Brain pericyte (primary cell): ENCODE measurements at places on chromosomes 11 and 22.

DNA sequence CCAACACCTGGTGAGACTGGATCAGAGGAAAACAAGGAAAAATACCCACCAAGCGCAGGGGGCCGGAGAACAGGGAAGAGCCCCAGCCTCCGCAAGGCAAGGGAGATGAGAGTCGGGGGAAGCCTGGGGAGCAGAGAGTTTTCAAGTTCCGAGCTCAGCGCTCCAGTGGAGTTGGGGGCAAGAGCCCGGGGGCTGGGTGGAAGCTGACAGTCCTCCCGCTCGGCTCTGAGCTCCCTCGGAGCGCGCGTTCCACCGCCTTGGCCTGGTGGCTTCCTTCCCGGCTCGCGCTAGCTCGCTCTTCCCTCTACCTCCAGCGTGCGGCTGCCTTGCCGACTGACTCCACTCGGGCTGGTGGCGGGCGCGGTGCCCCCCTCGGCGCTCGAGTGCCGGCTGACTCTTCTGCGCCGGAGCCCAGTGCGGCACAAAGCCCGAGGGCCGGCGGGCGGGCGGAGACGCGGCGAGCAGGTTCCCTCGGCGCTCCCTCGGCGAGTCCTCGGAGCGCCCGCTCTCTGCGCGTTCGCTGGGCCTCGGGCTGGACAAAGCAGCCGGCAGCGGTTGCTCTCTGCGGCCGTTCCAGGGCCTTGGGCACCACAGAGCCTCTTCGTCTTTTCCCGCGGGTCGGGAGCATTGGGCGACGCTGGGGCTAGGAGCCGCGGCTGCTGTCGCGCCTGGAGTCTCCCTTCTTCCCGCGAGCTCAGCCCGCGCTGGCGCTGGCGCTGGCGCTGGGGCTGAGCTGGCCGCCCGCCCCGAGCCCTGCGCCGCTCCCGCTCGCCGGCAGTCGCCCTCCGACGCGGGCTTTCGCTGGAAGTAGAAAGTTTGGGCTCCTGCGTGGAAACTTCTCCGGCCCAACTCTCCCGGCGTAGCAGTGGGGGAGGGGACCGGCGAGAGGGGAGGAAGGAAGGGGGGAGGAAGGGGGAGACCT lies 1.0 kb downstream of the PAX6 start:
- no peak for DNase-seq

DNA sequence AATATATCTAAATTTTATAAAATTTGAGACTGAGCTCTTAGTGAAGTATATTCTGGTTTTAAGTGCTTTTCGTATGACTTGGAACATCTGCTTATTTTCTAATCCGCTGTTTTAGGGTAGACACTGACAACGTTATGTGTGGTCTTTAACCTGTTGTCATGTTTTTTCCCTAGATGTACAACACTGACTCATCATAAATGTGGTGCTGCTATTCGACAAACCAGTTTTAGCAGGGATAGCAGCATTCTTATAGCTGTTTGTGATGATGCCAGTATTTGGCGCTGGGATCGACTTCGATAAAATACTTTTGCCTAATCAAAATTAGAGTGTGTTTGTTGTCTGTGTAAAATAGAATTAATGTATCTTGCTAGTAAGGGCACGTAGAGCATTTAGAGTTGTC lies 23.8 kb upstream of the HIKESHI start:
- no peak for DNase-seq

DNA sequence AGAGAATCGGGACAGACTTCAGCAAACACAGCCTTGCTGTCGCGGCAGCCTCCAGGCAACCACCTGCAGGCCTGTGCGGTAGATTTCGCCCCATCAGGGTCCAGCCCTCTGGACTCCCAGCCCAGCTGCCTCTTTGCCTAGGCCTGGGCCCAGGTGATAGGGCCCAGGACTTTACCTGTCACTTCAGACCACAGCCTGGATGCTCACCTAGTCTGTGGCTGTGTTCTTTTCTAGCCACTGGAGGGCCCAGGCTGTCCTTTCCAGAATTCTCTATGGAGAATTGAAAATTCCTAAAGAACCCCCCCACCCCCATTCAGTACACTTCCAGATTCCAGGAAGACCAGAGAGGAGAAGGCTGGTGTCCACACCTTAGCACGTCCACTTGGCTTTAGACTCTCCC lies 30.6 kb upstream of the RAB1B start:
- DNase-seq: no peak

- no peak for DNase-seq
These were observed 1.0 kb upstream of the MAPK12 start for GRCh38 chr22:50262460-50262911.

DNA sequence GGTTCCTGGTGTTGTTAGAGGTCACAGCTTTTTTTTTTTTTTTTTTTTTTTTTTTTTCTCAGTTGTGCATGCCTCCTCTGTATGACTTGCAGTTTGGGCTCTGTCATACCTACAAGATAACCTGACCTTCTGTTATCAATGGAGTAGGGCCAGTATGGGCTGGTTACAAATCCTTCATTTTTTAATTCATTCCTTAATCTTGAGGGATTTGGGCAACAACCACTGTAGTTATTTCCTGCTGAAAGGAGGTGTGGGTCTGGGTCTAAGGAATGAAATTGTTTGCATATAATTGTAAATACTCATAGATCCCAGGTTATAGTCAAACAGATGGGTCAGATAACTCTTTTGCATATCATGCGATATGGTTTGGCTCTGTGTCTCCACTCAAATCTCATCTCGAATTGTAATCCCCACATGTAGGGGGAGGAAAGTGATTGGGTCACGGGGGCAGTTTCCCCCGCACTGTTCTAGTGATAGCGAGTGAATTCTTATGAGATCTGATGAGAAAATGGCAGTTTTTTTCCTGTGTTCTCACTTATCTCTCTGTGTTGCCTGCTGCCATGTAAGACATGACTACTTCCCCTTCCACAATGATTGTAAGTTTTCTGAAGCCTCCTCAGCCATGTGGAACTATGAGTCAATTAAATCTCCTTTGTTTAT lies 14.1 kb upstream of the GLYAT start:
- no peak for DNase-seq

GRCh38 chr22:19871845-19872778 lies 17.4 kb upstream of the GNB1L start:
- no peak for DNase-seq

DNA sequence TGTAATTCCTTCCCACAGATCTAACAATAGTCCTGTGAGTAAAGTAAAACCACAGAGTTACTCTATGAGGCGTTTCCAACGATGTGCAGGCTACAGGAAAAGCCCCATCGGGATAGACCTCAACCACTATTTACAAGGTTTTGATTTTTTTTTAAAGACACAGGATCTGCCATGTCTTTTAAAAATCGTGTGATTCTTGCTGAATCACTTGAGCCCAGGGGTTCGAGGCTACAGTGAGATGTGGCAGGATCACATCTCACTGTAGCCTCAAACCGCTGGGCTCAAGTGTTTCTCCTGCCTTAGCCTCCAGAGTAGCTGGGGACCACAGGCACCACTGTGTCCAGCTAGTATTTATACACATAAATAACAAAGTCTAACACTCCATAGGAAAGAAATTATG lies 7.8 kb downstream of the TAF1D start:
- no peak for DNase-seq

DNA sequence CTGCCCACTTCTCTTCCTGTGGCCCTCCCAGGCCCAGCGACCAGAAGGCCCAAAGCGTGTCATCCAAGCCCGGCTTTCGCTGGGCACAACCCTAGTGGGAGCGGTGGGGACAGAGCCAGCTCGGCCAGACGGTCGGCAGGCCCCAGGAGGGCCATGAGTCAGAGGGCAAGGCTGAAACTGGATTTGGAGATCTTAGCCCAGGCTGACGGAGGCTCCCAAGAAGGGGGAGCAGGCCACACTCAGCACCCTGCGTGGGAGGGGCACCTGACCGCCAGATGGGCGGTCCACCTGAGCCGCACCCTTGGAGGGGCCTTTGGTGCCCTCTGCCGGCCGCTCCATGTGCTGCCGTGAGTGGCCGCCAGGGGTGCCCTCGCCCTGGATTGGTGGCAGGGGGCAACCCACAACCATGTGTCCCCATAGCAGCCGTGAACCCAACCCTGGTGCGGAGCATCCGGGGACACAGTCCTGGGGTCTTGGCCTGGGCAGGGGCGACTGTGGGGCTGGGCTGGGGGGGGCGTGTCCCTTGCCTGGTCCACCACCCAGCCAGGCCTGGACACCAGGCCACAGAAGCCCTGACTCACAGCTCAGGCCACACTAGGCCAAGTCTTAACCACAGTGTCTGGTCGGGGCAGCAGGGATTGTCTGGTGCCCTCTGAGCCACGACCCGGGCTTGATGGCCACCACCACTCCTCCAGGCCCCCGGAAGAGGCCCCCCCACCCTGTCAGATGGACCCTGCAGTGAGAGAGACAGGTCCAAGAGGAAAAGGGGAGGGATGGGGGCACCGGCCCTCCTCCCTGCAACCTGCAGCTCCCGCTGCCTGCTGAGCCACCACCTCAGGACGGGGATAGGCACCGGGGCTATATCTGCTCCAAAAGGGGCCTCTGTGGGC lies 19.2 kb upstream of the TALDO1 start:
- no peak for DNase-seq

DNA sequence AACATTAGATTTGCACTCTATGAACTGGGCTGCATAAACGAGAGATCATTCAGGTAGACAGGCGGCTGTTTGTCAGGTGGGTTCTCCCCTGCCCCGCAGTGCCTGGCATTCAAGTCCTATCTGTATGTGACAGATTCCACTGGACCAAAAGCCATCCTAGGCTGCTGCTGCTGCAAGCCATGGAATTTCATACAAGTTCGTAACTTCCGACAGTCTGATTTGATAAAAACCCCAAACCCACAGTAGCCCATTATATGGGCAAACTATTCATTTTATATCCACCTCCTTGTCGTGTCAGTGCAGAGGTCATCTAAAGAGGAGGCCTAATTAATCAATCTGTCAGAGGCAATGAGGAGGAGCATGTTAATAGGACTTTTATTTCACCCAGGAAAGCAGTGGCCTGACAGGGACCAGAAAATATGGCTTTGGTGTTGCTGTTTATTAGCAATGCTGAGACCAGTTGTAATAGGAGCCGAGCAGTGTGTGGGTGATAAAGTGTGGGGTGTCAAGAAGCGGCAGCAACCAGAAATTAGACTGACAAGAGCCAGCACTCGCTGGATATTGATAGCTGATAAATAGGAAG lies 124.2 kb downstream of the ARL14EP start:
- DNase-seq: no peak

- no peak for DNase-seq
These were observed at the start of gene SPTBN2 for GRCh38 chr11:66728693-66729385. Gene SPTBN2 (minus strand): TSS chr11:66729216. CDS start chr11:66721240, 7,976 bp downstream.

DNA sequence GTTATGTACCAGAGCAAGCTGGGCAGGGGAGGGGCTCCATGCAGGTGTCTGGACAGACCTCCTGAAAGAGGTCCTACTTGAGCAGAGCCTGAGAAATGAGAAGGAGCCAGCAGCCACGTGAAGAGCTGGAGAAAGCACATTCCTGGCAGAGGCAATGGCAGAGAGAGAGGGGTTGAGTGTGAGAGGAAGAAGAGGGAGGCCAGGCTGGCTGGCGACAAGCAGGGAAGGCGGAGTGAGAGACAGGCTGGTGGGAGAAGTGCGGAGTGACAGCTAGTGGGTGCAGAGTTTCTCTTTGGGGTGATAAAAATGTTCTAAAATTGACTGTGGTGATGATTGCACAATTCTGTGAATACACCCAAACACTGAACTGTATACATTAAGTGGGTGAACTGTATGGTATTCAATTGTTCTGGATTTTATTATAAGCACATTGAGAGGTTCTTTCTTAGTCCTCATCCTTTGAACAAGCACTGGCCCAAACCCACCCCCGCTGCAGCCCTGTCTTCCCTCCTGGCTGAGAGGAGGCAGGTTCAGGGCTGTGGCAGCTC lies 29.4 kb downstream of the RPL27A start:
- DNase-seq: no peak

DNA sequence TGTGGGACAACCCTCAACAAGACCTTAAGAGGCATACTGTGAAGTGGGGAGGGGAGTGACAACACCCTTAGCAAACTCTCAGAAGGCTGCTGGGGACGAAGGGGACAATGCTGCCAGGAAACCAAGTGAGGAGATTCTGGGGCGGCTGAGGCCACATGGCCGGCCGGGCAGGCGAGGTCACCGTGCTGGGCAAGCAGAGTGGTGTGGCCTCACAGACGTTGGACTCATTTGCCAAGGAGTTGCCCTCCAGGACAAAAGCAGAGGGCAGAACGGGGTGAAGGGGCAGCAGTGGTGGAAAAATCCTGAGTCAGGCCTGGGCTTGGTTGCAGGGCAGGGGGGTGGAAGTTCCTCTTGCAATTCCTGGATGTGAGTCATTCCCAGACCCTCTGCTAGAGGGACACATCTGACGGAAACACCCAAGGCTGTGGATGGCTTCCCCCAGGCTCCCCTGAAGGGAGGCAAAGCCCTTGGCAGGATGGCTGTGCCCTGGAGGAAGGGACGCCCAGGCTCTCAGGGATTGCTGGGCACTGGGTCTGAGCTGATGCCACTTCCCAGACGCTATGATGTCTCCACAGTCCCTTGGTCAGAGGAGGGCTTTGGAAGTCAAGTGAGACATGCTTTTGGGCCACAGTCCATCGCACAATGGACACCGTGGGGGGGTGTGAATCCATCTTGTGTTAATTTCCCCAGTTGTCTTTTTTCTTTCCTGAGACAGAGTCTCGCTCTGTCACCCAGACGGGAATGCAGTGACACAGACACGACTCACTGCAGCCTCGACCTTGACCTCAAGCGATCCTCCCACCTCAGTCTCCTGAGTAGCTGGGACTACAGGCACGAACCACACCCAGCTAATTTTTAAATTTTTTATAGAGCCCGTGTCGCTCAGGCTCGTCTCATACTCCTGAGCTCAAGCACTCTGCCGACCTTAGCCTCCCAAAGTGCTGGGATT lies 16.2 kb upstream of the SHANK3 start:
- DNase-seq: no peak

- DNase-seq: no peak
These were observed 27.5 kb upstream of the MTCH2 start for GRCh38 chr11:47669856-47670255.

- DNase-seq: no peak
These were observed 4.2 kb downstream of the PTPMT1 start for GRCh38 chr11:47569646-47570045.

DNA sequence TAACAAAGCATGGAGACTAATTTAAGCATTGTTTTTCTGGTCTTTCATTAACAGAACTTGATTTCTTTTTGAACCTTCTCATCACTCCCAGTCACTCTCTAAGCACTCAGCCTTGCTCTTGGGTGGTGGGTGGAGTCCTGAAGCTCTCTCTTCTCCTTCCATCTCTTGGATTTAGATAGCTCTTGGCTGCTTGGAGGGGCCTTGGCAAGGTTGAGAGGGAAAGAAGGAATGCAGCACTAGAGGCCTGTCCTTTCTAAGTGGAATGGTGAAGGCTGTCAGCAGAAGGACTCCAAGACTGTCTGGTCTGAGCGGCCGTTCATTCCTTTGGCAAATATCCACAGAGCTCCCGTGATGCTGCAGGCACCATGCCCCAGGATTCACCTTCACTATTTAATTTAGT lies 168.6 kb upstream of the E2F8 start:
- no peak for DNase-seq
